ENCODE measurements at places on chromosomes 2 and 18. TPM values are rescaled to one million over a fixed set of nuclear protein-coding genes. Genes with fewer than 3 reads are reported as not detected.

Gene CFAP65
- total RNA-seq = not detected

Gene IL1RL2
- total RNA-seq = 0.33 TPM

Gene PDCL3
- total RNA-seq = 54.1 TPM

Gene CFC1
- not detected for total RNA-seq

Gene DLX2
- total RNA-seq = not detected

Gene SLC11A1
- total RNA-seq = 2.1 TPM

Gene YIPF4
- 43.1 TPM for total RNA-seq

DNA sequence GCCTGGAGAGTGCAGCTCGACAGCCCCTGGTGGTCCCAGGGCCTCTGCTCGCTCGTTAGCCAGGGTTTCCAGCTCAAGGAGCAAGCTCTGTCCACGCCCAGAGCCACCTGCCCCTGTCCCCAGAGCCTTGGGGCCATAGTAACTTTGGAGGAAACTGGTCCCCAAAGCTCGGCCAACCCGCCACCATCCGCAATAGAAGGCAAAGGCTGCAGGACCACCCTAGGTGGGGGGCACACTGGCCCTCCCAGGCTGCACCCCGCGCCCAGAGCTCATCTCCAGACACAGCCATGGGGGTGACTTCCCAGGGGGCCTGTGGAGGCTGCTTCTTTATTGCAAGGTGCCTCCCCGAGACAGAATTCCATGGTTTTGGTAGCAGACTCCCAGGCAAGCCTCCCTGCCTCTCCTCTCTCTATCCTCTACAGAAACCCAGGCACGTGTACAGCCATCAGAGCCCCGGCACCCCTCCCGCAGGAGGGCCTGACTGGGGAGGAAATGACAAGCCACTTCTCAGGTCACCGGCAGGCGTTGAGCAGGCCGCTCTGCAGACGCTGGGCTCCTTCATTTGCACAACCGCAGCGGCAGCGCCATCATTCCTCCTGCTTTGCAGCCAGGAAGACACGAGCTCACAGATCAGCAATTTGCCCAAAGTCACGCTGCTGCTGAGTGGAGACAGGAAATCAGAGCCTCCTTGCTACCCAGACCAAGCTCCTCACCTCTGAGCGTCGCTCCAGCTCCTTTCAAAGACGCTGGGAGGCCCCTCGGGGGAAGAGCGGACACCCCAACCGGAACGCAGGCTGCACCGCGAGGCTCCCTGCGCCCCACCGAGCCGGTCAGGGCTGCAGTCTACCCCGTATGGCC is 80.2 kb downstream of the NDUFA10 start:
- H3K27me3 ChIP-seq = no peaks in the 10 kb centered on the region
- H3K4me1 ChIP-seq = peaks cover 12% of the 10 kb centered on the region
- H3K36me3 ChIP-seq = no peaks in the 10 kb centered on the region
- no peak overlapping the region for H3K27ac ChIP-seq

GRCh38 chr2:158583923-158584322 is 127.2 kb downstream of the PKP4 start:
- no peak overlapping the region for H3K27ac ChIP-seq
- no peak for DNase-seq
- H3K36me3 ChIP-seq = no peaks in the 10 kb centered on the region
- no peak overlapping the region for H3K4me3 ChIP-seq
- no peaks in the 10 kb centered on the region for H3K27me3 ChIP-seq

Gene FAM110C
- total RNA-seq = 0.44 TPM

DNA sequence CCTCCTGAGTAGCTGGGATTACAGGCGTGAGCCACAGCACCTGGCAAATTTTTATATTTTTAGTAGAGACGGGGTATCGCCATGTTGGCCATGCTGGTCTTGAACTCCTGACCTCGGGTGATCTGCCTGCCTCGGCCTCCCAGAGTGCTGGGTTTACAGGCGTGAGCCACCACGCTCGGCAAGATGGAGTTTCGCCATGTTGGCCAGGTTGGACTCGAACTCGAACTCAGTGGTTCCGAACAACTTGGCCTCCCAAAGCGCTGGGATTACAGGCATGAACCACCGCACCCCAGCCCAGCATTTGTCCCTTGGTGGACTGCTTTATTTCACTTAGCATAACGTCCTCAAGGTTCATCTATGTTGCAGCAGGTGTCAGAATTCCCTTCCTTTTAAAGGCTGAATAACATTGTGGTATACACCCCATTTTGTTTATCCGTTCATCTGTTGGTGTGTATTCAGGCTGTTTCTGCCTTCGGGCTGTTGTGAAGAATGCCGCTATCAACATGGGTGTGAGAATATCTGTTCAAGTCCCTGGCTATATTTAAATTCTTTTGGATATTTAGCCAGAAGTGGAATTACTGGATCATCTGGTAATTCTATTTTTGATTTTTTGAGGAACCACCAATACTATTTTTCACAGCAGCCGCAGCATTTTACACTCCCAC is 1.2 kb upstream of the CENPA start:
- no peak for DNase-seq
- peak overlapping the region; percentile 71 for H3K4me3 ChIP-seq
- peaks cover 5% of the 10 kb centered on the region for H3K36me3 ChIP-seq
- peaks cover 6% of the 10 kb centered on the region for H3K4me1 ChIP-seq
- H3K27ac ChIP-seq = peak overlapping the region; percentile 45
- H3K27me3 ChIP-seq = no peaks in the 10 kb centered on the region

GRCh38 chr18:24853076-24853475 is 392.6 kb downstream of the HRH4 start:
- no peak overlapping the region for H3K27ac ChIP-seq
- DNase-seq = no peak
- no peaks in the 10 kb centered on the region for H3K4me1 ChIP-seq
- no peak overlapping the region for H3K4me3 ChIP-seq
- no peaks in the 10 kb centered on the region for H3K27me3 ChIP-seq

DNA sequence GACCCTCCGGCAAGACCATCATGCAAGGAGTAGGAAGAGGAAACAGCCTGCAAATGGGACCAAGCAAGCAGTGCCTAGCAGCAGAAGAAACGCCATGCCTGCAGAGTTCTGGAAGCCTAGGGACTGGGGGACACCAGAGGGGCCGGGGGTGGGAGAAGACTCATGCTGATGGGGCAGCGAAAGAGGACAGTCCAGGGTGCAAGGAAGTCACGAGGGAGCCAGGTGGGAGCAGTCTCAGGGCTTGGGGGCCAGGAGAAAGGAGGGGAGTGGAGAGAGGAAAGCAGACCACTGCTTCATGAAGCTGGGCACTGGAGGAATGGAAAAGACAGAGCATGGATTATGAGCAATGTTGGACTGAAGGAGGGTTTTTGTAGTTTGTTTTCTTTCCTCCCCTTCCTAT is 119.4 kb upstream of the CAPN13 start:
- no peak overlapping the region for H3K4me3 ChIP-seq
- DNase-seq = no peak
- no peaks in the 10 kb centered on the region for H3K27me3 ChIP-seq

Gene SLC16A14
- 0.27 TPM for total RNA-seq

Gene VWA3B
- total RNA-seq = not detected
